Cortex of kidney (tissue), 1 donor: ENCODE measurements at places on chromosomes 7 and 10.

DNA sequence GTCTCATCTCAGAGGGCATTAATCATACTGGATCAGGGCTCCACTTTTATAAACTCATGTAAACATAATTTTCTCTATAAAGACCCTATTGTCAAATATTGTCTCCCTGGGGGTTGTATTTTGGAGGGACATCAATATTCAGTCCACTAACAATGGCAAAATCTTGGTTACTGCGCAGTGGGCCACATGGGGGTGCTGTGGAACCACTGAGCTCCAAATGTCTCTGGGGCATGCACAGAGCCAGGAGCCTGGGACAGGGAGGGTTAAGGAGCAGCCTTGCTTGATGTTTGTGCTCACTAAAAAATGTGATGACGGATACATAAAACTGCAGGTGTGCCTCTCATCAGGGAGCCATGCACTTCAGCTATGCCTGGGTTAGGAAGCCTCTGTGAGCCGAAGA, 62.1 kb upstream of the PRSS58 start:
- no peak for DNase-seq

DNA sequence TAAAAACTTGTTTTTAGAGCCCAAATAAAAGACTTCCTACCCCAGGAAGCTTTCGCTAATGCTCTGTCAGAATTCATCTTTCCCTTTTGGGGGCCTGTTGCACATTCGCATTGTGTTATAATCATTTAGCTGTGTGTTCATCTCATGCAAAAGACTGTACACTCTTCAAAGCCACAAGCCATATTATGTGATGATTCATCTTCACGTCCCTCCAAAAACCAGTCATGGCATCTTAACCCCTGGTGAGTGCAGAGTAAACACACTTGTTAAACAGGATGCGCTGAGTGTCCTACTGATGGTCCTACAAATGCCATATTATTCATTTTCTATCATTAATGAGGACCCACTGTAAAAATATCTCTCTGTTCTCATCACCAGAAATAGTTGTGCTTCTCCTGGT, 235.4 kb downstream of the KIAA1217 start:
- DNase-seq, result no peak

DNA sequence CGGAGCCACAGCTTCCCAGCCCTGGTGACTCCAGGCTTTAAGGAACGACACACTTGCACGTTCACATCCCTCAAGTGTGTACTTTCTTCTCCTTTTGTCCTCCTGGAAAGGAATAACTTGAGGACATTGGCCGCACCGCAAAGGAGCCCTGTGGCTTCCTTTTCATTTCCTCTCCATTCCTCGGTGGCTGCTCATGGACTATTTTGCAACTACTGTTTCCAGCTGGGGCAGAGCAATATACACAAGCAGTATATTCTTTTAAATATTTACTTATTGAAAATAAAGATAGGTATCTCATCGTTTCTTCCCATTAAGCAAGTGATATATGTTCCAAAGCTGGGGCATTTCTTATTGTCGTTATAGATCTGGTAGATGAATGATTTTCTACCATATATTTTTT, 97.2 kb upstream of the LYZL1 start:
- DNase-seq, result no peak

DNA sequence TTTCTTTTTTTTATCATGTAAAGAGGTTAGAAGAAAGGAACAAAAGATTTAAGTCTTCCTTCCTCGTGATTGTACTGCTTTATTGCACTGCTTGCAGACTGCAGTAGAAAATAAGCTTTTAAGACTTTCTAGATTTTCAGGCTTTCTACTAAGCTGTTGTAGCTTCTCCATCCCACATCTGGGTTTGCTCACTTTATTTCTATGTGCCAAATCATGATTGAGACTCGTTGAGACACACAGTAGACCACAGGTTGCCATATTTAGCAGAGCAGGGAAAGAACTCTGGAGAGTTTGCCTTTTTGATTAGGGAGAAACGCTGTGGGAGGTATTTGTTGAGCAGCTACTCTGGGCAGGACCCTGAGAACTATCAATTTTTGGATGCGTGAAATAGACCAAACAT, 89.2 kb upstream of the BTBD16 start:
- DNase-seq, result no peak

GRCh38 chr7:98251231-98251600, 816 bp downstream of the TECPR1 start:
- DNase-seq, result no peak

GRCh38 chr10:44293306-44293778, 91.6 kb downstream of the CXCL12 start:
- DNase-seq, result no peak
